NCI-H1417 treated with DMSO at 0.1 percent for 48 hours (cell line): ENCODE measurements at places on chromosomes 11 and 22.

DNA sequence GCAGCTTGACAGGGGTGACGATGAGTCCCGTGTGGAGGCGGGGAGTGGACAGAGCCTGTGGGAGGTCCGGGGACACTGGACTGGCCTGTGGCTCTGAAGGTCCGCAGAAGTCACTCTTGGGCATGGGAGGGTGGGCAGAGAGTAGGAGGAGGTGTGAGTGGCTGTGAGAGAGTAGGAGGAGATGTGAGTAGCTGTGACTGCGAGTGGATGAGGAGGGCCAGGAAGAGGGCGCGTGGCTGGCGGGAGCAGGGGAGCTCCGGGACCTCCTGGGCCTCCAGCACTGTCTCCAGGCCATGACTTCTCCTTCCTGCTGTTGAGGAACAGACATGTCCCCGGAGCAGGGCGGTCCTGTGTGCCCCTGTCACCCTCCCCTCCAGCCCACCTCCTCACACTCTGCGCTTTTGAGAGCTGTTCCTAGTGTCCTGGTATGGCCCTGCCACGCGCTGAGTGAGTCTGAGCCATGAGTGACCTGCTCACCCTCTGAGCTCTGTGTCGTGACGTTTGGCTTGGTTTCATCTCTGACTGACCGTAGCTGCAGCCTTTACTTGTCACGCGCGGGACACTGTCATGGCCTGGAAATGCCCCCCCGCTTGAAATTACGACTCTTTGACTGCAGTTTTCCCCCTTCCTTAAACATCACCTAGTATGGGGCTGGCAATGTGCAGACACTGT is 391.5 kb downstream of the TBC1D22A start:
- no peak for DNase-seq

- no peak for DNase-seq
Measured at GRCh38 chr11:75380716-75381420, 18.4 kb upstream of the RPS3 start.

DNA sequence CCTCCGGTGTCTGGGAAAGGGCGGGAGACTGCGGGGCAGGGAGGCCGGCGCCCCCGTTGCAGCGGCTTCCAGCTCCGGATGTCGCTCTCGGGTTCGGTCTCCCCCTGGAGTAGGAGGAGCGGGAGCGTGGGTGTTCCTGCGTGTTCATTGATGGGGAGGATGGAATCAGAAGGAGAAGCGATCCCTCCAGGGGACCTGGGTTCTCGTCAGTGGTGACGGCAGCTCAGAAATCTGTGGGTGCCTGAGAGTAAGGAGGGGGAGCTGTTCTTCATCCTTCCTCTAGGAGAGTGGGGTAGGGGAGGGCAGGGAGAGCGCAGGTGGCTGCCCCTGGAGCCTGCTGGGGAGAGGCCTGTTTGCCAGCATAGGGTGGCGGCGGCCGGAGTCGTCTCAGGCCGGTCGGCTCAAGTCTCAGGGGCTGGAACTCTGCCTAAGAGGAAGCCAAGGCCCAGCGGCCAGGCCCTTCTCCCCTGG is 1.1 kb downstream of the UBASH3B start:
- DNase-seq = no peak

- no peak for DNase-seq
Measured at GRCh38 chr11:19345519-19345847, 104.7 kb upstream of the E2F8 start.

DNA sequence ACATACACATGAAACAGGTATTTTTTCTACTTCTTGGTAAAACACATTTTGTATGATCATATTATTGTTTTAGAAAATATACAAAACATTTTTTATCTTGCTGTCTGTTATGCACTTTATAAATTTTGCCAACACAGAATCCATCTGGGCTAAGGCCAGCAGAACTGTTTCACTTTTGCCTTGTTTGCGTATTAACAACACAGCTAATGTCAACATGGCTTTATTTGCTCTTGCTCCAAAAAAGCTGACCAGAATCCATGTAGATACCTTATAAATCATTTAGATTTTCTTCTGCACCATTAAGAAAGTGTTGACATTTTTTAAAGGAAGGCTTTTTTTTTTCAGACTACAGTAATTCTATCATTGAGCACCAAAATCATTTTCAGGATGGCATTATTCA is 58.1 kb upstream of the PGR start:
- no peak for DNase-seq

DNA sequence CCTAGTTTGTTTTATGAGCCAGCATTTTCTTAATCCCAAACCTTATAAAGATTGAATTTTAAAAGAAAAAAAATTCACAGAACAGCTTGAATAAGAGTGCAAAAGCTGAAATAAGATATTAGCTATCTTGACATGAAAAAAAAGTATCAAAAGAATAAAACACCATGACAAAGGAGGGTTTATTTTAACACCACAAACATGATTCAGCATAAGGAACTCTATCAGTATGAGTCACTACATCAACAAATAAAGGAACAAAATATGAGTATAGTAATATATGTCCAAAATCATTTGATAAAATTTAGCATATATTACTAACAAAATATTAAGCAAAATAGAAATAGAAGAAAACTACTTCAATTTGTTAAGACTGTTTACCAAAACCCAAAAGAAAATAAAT is 9.6 kb upstream of the LMO1 start:
- DNase-seq = no peak

DNA sequence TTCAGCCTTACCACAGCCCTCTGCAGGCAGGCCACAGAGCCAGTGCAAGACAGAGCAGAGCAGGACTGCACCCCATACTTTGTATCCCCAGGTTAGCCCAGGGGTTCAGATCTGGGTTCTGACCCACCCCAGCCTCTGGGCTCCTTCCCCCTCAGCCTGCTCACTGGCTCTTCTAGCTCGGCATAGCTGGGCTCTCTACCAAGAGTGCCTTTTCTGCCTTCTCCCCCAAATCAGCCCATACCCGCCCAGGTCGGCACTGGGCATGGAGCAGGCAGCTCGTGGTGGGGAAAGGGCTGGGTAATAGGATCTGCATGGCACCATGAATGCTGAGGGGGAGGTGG is 8.3 kb downstream of the RELT start:
- no peak for DNase-seq

- no peak for DNase-seq
Measured at GRCh38 chr22:48579043-48579927, 1248.4 kb downstream of the BRD1 start.

DNA sequence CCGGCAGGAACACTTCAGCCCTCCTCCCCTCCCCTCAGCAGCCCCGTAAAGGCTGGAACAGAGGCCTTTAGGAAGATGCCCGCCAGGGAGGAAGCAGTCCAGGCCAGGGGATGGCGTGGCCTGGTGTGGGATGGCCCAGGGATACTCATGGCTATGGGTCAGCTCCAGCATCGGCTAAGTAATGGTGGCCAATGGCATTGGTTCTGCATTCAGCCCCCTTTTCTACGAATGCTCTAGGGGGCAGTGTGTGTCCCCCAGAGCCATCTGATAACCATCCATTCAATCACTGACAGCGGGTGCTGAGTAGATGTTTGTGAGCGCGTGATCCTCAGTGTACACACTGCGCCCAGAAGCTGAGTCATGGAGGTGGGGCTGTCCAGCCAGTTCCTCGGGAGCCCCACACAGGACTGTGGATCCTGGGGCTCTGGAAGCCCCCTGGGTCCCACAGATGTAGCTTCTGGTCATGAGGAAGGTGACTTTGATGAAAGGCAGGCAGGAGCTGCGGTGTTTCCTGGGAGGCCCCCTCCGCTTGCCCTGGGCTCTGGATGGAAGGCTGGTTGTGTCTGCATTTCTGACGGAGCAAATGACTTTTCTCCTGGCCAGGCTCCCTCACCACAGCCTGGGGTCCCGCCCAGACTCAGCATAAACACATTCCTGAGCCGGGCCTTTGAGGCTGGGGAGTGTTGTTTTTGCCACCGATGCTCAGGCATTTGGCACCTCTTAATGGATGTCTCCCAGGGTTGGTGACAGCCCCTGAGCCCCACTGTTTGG is 46.5 kb downstream of the FBLN1 start:
- no peak for DNase-seq

DNA sequence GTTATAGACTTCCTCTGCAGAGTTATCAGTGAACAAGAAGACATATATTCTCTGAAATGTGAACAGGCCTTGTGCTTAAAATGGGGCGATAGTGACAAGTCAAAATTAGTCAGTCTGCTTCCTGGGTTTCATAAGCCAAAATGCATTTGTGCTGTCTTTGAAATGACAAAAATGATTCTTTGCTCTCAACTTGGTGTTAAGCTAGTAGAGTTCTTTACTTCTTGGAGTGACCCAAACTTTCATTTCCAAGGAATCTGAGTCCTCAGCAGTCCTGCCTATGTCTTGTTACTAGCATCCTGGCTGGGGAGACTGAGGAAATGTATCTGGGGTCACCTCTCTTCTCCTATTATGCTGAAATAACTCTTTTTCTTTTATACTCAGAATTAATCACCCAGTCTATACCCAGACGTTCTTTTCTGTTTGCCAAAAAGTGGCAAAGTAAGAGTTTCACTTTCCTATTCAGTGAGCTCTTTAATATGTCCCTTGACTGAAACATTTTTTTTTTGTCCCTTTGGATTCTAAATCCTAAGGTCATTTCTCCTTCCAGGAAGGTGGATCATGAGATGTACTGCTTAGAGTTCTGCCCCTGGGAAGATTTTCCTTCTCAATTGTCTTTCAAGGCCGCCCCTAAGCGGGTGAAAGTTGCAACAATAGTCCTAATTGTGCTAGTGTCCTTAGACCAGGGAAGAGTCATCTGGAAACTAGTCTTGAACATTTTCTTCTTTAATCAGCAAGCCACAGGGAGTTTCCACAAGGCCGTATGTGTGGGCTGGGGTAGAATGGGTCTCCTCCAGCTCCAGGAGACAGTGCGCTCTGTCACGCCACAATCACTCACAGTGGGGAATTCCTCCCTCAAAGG is 53.0 kb upstream of the RDX start:
- DNase-seq = no peak
